ENCODE measurements at places on chromosomes 6 and 20. TPM values are rescaled to one million over a fixed set of nuclear protein-coding genes. Genes with fewer than 3 reads are reported as not detected.

Gene STX7
- total RNA-seq, result 33.5 TPM

Gene SMOC2
- total RNA-seq, result 146 TPM

Gene BFSP1
- total RNA-seq, result 2.9 TPM

DNA sequence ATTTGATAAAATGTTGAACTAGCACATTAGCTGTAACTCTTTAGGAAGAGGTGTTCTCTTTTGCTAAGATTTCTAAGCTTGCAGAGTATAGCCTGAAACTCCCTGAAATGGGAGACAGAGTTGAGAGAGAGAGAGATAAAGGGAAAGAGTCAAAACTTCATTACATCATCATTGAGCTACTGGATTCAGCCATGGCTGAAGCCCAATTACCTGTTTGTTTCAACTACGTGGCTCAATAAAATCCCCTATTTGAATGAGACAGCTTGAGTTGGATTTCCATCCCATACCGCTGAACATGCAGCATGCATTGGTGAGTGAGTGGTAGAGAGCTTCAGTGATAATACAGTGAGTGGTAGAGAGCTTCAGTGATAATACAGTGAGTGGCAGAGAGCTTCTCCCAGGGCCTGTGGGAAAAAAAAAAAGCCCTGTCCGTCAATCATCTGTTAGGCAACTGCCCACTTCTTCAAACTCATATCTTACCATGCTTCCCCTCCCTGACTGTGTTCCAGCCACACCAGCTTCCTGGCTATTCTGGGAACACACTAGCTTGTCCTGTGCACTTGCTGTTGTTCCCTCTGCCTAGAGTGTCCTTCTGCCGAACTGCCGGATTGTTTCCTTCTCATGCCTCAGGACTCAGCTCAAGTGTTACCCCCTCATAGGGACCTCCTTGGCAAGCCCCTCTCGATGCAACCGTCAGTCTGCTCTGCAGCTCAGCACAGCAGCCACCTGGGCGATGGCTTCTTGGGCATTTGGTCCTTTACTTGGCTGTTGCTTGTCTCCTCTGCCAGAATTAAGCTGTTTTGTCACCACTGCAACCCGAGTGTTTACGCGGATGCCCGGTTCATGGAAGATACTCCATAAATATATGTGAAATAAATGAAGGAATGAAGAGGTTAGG is 91.3 kb upstream of the EYA2 start:
- no peak for DNase-seq

- no peak for DNase-seq
Observed at GRCh38 chr6:47202644-47203205, 107.0 kb downstream of the TNFRSF21 start.

DNA sequence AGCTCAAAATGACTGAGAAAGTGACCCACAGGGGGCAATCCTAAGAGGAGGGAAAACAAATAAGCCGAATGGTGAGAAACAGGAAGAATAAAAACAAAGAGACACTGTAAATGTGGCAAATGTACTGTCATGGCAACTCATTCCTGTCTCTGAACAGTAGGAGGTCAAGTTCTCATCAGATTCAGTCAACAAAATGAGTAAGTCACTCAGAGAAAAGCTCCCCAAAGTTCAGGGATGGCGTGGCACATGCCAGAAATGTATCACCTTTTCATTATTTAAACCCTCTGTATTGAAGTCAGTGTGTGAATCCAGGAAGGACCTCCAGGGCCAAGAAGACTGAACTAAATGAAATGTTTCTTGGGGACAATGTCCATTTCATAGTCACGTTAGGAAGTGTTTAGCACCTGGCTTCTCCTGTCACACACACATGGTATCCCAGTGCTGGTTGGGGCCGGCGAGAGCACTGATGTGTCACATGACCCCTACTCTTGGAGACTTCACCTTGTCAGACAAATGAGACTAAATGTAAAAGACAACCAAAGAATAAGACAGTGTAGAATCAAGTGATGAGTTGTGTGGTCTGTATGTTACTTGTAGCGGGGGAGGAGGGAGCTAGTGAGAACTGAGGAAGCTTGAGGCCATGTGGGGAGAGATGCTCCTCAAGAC is 20.7 kb downstream of the CNR1 start:
- DNase-seq, result no peak

- DNase-seq, result no peak
Observed at GRCh38 chr6:133435065-133435728, 194.0 kb downstream of the EYA4 start.

GRCh38 chr6:148935705-148936435 is 189.0 kb downstream of the UST start:
- DNase-seq, result no peak

- DNase-seq, result peak; percentile 44
Observed at GRCh38 chr6:19838442-19839236, 1.5 kb downstream of the ID4 start.

DNA sequence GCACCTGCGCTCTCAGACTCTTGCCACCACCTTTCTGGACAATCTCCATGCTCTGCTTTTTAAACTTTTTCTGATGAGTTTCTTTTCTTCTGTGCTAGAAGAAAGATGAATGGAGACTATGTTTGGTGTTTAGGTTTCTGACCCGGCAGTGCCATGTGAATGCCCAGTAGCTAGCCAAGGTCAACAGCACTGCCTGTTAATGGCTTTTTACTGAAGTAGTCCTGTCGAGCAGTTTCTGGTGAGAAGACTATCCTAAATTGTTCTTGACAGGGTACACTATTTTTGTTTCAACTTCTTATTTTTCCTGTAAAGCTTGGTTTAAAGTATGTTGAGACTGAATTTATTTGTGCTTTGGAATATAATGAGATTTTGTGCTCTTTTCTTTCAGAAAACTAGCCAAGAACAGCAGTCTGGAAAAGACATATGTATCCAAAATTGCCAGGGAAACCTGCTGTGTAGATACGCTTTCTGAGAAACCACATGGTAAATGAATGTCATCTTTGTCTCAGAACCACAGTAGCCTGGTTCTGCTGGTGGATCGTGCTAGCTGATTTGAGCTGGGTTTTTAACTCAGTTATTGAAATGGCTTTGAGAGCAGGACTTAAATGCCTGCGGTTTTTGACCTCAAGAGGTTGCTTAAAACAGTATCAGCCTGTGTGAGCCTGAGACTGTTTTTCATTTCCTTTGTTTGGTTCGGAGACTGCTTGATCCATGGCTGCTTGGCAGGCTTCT is 48.1 kb downstream of the KCNS1 start:
- DNase-seq, result no peak

GRCh38 chr6:146028252-146028795 is 538 bp upstream of the GRM1 start:
- DNase-seq, result peak; percentile 57

DNA sequence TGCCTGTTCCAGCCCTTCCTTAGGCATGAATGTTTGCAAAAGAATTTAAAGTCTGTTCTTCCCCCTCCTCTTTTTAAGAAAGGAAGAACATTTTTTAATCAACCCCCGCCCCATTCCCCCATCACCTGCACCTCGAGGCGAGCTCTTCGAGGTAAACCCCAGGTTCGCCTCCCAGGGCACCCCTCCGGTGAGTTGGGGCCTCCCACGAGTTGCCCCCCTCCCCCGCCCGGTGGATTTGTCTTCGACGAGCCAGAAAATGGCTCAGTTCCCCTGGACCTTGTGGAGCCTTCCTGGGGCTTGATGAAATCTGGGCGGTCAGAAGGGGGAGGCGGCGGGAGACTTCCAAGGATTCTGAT is 256 bp upstream of the OVOL2 start:
- DNase-seq, result no peak

DNA sequence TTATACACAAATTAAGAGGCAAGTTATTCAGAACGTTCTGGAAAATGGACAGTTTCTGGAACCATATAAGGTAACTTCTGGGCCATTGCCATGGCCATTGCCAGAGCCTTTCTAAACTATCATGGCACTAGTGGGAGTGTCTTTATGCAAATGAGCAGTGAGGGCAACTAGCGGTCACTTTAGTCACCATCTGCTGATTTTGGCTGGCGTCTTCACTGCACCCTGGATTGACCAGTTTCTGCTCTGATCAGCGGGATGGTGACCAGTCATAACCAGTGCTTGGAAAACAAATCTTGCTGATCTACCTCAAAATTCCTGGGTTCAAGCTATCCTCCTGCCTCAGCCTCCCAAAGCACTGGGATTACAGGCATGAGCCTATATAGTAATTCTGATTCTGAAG is 7.3 kb upstream of the SNTA1 start:
- no peak for DNase-seq

- DNase-seq, result no peak
Observed at GRCh38 chr6:46444772-46445454, 46.3 kb downstream of the RCAN2 start.

All from umbilical cord (tissue), 2 donors.